Psoas muscle (tissue), 8 donors: ENCODE measurements at places on chromosomes 5 and 9. TPM values are rescaled to one million over a fixed set of nuclear protein-coding genes. Genes with fewer than 3 reads are reported as not detected.

DNA sequence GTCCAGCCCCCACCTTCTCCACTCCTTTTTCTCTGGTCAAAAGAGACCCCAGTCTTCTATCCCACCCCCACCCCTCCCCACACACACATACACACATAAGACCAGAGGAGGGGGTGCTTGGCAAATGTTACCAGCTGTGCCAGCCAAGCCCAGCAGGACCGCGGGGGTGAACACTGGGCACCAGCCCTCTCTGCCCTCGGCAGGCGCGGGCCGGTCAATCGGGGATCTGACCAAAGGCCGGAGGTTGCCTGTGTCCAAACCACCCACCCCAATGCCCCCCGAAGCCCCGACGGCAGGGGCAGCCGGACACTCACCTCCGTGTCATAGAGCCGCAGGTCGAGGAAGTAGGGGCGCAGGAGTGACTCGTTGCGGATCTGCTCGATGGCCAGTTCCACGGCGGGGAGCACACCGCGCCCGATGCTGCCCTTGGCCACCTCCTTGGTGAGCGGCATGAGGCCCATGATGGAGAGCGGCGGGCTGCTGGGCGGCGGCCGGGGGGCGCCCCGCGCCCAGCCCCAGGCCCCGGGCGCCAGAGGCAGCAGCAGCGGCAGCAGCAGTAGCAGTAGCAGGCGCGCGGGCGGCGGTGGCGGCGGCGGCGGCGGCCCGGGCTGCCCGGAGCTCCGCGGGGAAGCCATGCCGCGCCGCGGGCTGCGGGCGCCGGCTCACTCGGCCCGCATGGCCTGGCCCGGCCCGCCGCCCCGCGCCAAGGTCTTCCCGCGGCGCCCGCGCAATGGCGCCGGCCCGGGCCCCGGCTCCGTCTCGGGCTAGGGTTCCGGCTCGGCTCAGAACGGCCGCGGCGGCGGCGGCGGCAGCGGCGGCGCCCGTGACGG is 417 bp downstream of the GABBR2 start:
- DNase-seq = no peak

GRCh38 chr9:31377358-31377757 is 1007.1 kb upstream of the ACO1 start:
- no peak for DNase-seq

The ADAMTSL2 gene
- total RNA-seq = 0.71 TPM

The NR5A1 gene
- 0.75 TPM for total RNA-seq

The PAX5 gene
- 0.50 TPM for total RNA-seq

The STC2 gene
- total RNA-seq = 9.4 TPM

The EPB41L4B gene
- 0.54 TPM for total RNA-seq

The NUTM2G gene
- not detected for total RNA-seq

- DNase-seq = no peak
Observed at GRCh38 chr5:158246661-158247060, 387.7 kb upstream of the CLINT1 start.

DNA sequence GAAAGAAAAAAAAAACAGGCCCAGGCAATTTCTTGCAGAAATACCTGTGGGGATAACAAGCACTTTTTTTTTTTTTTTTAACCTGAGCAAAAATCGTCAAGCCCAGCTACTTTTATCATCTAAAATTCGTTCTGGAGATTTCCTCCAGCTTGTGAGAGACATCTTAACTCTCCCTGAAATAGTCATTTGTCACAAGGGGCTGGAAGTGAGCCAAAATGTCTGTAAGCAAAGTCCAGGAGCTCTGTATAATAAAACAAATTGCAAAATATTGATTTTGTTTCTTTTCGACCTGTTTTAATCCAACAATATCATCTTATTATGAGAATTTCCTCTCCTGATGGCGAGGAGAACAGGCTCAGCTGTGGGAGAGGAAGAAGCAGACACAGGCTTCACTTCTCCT is 168.4 kb downstream of the TTLL11 start:
- DNase-seq = no peak
